ENCODE measurements at places on chromosomes 12 and 14.

DNA sequence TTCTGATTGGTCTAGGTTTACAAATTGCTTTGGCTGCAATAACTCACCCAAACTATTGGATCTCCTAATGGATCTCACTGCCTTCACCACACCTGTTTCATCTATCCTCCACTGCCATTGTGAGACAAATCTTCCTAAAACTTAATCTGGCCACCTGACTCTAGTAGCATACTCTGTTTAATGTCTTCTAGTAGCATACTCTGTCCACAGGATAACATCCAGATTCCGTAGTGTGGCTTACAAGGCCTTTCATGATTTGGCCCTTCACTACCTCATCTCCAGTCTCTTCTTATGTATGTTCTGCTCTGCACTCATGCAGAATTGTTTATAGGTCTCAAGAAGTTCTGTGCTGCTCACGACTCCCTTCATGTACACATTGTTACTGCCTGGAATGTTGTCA lies 10.0 kb downstream of the HSD17B6 start:
- DNase-seq, result no peak

DNA sequence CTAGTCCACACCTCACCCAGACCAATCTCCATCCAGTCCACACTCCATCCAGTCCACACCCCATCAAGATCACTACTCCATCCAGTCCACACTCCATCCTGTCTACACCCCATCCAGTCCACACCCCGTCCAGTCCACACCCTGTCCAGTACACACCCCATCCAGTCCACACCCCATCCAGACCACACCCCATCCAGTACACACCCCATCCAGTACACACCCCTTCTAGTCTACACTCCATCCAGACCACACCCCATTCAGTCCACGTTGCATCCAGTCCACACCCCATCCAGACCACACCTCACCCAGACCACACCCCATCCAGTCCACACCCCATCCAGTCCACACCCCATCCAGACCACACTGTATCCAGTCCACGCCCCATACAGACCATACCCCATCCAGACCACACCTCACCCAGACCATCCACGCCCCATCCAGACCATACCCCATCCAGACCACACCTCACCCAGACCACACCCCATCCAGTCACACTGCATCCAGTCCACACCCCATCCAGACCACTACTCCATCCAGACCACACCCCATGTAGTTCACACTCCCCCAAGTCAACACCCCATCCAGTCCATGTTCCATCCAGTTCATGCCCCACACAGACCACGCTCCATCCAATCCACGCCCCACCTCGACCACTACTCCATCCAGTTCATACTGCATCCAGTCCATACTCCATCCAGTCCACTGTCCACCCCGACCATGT lies 116.6 kb upstream of the RTL1 start:
- no peak for DNase-seq

DNA sequence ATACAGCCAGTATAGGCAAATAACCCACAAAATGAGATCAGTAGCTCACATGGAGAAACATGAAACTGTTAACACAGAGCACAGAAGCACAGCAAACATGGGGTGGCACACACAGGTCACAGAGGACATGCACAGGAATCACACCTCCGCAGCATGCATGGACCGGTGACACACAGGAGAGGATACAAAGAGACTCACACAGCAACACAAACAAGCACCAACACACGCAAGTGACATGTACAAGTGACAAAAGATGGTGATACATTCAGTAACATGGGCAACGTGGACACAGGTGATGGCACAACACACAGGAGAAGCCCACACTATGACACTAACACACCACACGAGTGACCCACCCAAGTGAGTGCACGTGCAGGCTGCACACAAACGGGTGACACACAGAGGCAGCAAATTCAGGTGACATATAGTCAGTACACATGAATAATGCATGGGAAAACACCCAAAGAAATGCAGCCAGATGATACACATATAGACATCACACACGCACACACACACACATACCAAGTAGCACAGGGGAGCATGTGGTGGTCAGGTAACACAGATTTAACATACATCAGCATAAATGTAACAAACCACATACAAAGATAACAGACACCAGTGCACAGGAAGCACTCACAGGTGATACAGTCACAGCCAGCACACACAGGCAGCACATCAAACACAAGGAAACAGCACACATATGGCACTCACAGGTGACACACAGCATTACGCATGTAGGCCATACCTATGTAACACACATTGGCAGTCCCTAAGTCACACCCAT lies 216.0 kb upstream of the SFSWAP start:
- no peak for DNase-seq

GRCh38 chr14:91113829-91114078 lies at the start of gene DGLUCY:
TSS of gene DGLUCY (plus strand) at chr14:91114073. CDS start at chr14:91160295, 46,222 bp downstream.
- DNase-seq, result no peak

DNA sequence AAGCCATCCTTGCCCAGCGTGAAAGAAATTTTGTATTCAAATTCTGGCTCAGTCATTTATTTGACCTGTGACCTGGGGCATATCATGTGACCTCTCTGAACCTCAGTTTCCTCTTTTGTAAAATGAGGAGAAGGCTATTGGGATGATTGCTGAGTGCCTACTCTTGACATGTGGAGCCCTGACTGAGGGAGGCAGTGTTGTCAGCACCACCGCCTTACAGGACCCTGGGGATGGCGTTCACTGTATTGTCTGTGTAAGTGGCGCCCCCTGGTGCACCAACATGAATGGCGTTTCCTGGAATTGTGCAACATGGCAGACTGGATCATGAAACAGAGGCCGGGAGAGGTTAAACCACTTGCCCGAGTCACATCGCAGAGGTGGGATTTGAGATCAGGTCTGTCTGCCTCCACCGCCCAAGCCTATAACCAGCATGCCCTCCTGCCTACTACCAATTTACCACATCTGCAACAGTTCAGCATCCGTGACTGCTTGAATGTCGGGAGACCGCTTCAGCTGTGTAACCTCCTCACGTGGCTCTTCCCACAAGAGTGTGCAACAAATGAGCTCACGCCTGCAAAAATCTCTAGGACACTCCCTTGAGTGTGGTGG lies 20.1 kb upstream of the CCDC63 start:
- DNase-seq, result peak; percentile 84
